Left renal cortex interstitium (tissue), 4 donors: ENCODE measurements at places on chromosomes 2 and 18. TPM values are rescaled to one million over a fixed set of nuclear protein-coding genes. Genes with fewer than 3 reads are reported as not detected.

GRCh38 chr2:2640371-2640770 is 309.3 kb upstream of the MYT1L start:
- no peak for DNase-seq

GRCh38 chr2:17604050-17604449 is 63.6 kb downstream of the VSNL1 start:
- no peak for DNase-seq

DNA sequence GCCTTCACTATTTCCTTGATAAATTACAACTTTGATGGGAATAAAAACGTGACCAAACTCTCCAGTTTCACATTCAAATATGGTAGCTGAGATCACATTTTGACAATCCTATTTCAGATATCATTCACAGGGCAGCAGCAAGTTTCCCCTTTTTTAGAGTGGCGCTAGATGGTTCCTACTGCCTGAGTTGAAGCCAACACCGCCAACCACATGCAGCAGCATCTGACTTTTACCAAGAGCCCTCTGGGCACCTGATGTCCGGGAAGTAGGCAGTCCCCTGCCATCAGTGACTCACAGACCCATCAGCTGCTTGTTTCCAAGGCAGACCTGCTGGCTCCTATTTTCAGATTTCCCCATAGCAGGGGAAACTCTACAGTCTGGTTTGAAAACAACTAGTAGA is 4.0 kb upstream of the MREG start:
- no peak for DNase-seq

Gene LIMS4
- polyA plus RNA-seq = 1.4 TPM

Gene TLX2
- polyA plus RNA-seq = 0.13 TPM

Gene DNAH6
- polyA plus RNA-seq = 1.8 TPM

Gene TANC1
- polyA plus RNA-seq = 59.6 TPM

Gene CNDP2
- polyA plus RNA-seq = 314 TPM
